ENCODE measurements at places on chromosomes 12 and 14.
A peak's percentile ranks its signal among the peaks of the same experiment; 100 is the strongest.

- no peak for DNase-seq
Measured at GRCh38 chr12:89411846-89412245, 59.5 kb upstream of the DUSP6 start.

GRCh38 chr12:16030744-16031143 is 119.6 kb downstream of the DERA start:
- no peak for DNase-seq

GRCh38 chr14:89428173-89428523 is 11.1 kb upstream of the FOXN3 start:
- DNase-seq: no peak

GRCh38 chr14:78709795-78710557 is 539.8 kb downstream of the NRXN3 start:
- DNase-seq: no peak

DNA sequence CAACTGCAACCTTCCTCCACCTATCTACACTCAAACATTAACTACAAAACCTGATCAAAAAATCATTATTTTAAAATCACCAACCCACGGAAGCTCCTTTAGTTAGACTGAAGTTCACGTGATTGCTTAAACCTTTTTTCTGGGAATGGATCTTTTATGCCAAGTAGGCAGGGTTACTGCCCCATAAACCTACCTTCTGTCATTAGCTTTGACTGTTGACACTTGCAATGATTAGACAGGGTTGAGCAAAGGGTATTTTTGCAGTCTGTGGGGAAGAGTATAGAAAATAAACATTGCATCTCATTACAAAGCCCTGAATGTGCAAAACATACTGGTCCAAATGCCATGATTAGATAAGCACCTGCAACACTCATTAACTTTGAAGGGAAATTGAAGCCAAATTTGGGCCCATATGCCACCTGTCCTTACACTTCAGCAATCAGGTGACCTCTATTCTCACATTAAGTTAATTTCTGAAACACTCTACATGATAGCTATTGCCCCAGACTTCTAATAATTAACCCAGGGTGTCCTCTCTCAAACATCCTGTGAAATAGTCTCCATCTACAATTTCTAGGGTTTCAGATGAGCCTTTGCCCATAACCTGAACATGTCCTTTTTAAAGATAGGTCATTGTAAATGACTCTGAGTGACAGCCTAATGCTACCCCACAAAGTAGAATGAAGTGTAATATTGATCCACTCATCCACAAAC is 156.0 kb upstream of the PLEKHG7 start:
- no peak for DNase-seq

DNA sequence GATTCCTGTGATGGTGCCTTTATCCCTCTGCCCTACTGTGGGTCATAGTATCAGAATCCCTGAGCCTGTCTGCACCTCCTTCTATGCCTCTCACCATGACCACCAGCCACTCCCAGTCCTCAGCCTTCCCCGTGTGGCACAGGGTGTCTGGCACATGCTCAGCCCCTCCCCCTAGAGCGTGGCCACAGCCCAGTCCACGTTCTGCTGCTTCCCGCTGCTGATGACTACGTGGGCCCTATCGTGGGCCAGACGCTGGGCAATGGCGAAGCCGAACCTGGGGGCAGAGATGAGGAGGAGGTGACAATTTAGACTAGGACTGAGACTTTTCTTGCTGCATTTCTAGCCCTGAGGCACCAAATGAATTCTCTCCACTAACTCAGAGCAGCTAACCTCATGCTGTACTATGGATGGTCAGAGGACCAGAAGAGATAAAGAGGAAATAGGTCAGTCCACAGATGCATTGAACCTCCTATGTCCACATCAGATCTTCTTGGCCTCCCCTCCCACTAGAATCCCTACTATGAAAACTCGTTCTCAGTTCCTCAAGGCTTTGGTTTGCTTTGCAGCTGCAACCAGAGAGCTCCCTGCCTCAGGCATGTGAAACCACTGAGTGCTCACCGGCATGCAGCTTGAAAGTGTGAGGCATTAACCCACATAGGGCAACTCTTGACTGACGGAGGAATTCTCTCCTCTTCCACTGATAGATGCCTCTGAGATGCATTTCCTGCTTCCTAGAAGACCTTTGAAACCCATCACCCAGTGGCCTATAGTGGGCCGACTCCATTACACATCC is 126.3 kb upstream of the DHRS4 start:
- no peak for DNase-seq

DNA sequence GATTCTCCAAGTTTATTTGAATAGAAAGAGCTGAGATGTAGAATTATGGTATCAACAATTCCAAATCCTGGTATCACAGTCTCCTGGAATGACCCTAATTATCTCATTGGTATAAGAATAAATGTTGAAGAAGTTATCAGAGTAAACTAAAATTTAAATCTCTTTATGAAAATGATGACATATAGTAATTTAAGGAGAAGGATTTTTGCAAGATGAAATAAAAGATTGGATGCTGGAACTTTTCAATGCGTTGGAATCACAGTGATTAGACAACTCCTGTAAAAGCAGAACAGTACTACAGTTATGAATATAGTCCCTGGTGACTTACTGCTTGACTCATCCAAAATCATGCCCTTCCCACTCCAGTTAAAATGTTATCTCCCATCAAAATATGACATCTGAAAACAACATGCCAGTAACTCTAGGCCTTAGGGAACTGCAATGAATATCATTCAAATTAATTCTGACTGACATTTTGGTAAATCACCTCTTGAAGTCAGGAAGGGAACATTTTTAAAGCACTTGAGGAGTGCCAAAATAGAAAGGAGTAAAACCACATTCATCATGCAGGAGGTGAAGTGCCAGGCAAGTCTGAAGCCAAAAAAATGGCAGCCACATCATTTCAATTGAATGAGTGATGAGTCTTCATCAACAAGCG is 197.8 kb upstream of the PRKD1 start:
- no peak for DNase-seq

- DNase-seq: no peak
Measured at GRCh38 chr12:6528539-6529235, 5.6 kb upstream of the GAPDH start.

DNA sequence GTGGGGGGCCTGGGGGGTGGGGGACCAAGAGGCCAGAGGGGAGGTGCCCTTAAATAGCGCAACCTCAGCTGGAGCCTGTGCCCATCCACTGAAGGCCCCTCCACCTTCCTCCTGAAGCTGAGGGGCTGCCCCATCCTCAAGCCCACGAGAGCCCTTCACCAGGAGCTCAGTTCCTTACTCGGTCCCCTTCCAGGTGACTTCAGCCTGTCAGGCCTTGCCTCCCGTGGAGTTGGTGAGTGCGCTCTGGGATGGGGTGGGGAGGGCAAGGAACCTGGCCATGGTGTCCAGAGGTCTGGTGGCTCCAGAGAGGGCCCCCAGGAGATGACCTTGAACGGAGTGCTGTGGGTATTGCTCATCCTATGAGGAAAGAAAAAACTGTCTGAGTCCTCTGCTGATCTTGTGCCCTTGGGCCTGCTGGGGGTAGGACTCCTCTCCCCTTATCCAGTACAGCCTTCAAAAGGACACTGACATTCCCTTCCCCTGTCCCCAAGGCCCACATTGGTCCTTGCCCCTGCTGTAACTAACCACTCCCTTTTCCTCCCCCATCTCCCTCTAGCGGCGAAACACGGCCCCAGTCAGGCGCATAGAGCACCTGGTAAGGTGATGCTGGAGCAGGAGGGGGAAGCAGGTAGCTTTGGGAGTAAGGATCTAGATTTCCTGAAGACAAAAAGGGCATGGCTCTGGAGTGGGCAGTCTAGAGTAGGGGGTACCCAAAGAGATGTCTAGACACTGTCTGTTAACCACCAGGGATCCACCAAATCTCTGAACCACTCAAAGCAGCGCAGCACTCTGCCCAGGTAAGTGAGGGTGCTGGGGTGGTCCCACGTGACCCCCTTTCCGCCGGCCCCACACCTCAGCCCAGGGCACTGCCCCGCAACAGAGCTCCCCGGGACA is 3.6 kb downstream of the TNS2 start:
- DNase-seq: no peak

GRCh38 chr12:45669792-45670191 is 59.7 kb upstream of the ARID2 start:
- DNase-seq: no peak

DNA sequence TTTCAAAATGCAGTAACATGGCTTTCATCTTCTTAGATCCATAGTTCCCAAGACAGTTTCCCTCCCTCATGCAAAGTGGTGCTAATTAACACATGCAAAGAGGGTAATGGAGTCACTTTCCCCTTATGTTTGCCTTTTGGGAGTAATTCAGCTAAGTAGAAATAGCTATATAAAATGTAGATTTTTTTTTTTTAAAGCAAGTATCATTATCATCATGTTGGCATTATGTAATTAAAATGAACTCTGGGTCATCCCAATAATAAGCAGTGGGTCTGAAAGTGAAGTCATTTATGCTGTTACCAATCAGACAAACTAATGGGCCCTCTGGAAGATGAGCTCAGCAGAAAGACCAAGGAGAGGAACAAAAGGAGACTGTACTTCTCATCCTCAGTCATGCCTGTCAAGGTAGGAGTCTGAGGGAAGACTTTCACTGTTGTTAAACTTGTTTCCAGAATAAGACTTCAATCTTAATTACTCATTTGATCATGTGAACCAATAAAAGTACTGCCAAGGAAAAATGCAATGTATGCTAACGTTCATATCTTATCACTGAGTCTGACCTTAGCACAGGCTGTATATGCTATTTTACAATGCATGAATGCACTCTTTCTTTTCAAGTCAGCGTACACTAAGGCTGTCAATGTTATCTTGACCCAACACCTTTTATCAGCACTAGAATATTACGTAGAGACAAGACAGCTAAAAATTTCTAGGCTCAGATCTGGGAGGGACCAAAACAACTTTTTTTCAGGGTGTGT is 26.8 kb downstream of the AREL1 start:
- no peak for DNase-seq

- DNase-seq: no peak
Measured at GRCh38 chr12:25993901-25994651, 35.6 kb downstream of the RASSF8 start.

DNA sequence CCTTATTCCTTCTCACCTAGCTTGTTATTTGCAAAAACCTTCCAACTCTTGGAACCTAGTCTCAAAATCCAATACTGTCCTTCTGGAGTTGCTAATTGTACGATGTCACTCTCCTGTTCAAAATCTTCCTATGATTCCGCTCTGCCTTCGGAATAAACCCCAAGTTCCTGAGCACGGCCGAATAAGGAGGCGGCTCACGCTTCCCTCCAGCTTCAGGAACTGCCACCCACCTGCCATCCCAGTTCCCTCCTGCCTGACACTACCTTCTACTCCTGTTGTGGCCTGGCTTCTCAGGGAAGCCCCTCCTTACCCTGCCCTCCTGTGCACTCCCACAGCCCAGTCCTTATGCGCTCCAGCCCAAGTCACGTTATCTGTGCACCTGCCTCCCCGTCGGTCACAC is 73.2 kb downstream of the SETD3 start:
- DNase-seq: no peak

- no peak for DNase-seq
Measured at GRCh38 chr12:107649661-107650061, 35.9 kb upstream of the PWP1 start.

- no peak for DNase-seq
Measured at GRCh38 chr12:63795032-63795687, 15.5 kb downstream of the RXYLT1 start.

DNA sequence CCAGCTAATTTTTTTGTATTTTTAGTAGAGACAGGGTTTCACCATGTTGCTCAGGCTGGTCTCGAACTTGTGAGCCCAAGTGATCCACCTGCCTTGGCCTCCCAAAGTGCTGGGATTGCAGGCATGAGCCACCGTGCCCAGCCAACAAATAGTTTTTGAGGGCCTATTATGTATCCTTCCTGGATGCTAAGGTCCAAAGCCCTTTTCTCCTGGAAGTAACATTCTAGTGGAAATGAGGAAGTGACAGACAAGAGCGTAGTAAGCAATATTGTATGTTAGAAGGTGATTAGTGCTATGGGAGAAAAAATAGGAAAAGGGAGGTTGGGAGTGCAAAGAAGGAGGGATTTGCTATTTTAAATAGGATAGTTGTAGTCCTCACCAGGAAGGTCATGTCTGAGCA is 9.0 kb upstream of the CGRRF1 start:
- DNase-seq: no peak

GRCh38 chr14:24890716-24891115 is 159.2 kb downstream of the STXBP6 start:
- DNase-seq: no peak

- peak; percentile 47 for DNase-seq
Measured at GRCh38 chr12:51846911-51847642, 1.4 kb downstream of the FIGNL2 start.

GRCh38 chr14:21267886-21268616 is 1.2 kb downstream of the HNRNPC start:
- peak; percentile 34 for DNase-seq
